ENCODE measurements at places on chromosomes 2 and 18.

DNA sequence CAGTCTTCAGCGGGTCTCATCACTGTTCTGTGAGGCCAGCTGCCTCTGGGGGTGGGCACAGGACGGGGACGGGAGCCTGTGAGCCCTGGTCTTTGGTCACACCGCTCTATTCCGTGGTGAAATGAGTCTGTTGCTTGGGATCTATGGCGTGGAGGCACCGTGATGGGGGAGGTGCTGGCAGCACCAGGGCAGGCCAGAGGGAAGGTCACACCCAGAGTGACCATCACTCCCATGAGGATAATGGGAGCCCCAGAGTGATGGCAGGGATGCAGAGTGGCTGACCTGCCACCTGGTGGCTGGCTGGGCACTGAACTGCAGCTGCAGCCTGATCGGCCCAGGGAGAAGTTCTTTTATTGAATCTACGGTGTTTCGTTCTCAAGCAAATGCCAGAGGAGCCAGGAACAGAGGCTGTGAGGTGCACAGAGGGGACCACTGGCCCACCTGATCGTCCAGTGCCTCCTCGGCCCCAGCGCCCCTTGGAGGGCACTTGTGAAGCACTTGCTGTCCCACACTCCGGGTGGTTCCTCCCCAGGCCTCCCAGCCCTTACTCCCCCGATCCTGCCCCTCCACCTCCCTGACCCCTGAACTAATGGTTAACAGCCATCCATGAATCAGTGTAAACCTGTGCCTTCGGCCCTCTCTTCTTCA lies 17.9 kb downstream of the KCNIP3 start:
- DNase-seq: no peak

DNA sequence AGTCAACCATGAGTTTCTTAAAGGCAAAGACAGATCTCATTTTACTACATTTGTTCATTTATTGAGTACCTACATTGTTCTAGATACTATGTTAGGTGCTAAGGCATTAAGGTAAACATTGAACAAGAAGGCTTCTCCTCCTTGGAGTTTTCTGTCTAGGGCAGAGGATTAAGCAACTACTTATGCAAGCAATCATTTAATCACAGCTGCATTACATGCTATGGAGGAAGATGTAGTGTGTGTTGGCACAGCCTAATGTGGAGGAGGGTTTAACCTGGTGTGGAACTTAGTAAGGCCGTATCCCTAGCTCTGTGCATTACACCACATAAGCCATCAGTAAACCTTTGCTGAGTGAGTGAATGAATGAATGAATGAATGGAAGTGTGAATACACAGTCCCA lies 106.5 kb upstream of the MAP3K20 start:
- peak; percentile 13 for DNase-seq

DNA sequence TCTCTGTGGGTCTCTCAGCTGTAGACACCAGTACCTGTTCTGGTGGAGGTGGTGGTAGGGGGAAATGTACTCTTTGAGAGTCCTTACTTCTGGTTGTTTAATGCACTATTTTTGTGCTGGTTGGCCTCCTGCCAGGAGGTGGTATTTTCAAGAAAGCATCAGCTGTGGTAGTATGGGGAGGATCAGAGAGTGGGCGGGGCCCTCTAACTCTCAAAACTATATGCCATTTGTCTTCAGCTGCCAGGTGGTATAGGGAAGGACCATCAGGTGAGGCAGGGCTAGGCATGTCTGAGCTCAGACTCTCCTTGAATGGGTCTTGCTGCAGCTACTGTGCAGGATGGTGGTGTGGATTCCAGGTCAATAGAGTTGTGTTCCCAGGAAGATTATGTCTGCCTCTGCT lies 1100.8 kb downstream of the CNTNAP5 start:
- DNase-seq: no peak

- DNase-seq: no peak
These were observed 9.7 kb downstream of the LRRTM4 start for GRCh38 chr2:77512507-77512906.

GRCh38 chr18:58105888-58106260 lies 61.8 kb downstream of the NEDD4L start:
- DNase-seq: no peak
